ENCODE measurements at places on chromosomes 1 and 21. TPM values are rescaled to one million over a fixed set of nuclear protein-coding genes. Genes with fewer than 3 reads are reported as not detected.

Gene FCRL4
- not detected for total RNA-seq

Gene AQP10
- not detected for total RNA-seq

Gene SPRR2F
- total RNA-seq: not detected

Gene CLCA4
- 0.13 TPM for total RNA-seq

Gene TMEM52
- 0.50 TPM for total RNA-seq

Gene TDRD5
- total RNA-seq: 0.47 TPM

Gene LRRIQ3
- 1.6 TPM for total RNA-seq

Gene HSD3B2
- total RNA-seq: not detected

Gene KIF21B
- 5.6 TPM for total RNA-seq

Gene BCL2L15
- 34.3 TPM for total RNA-seq

Gene KCNJ9
- not detected for total RNA-seq

Gene TPTE
- total RNA-seq: not detected

Gene GOLPH3L
- total RNA-seq: 36.1 TPM

Gene OR2T11
- 0.57 TPM for total RNA-seq

Gene SELL
- total RNA-seq: 9.8 TPM

Gene TLR5
- total RNA-seq: 31.3 TPM

Gene LCE1E
- total RNA-seq: not detected

Gene SLX9
- total RNA-seq: 27.1 TPM

Gene RNU1-2
- 8,605 TPM for total RNA-seq

Gene PWP2
- 8.1 TPM for total RNA-seq

Gene S100A7
- total RNA-seq: not detected

Gene VHLL
- not detected for total RNA-seq

Gene SLC2A5
- 6.4 TPM for total RNA-seq

Gene RBP7
- 21.2 TPM for total RNA-seq

Gene CFAP107
- total RNA-seq: not detected

Gene REN
- 32.4 TPM for total RNA-seq

Gene VWA5B1
- 1.4 TPM for total RNA-seq

Gene SUSD4
- total RNA-seq: 14.0 TPM

Gene C1orf216
- 7.4 TPM for total RNA-seq

Gene UTS2
- total RNA-seq: 0.72 TPM

Gene RNU1-3
- total RNA-seq: 8,605 TPM

Gene FLG2
- total RNA-seq: not detected

Gene OR1C1
- not detected for total RNA-seq

Gene RBM11
- total RNA-seq: 3.3 TPM

Gene GTF2B
- 24.3 TPM for total RNA-seq

Gene C4BPA
- 45.7 TPM for total RNA-seq

Gene TMEM125
- total RNA-seq: 17.5 TPM

Gene B3GALNT2
- total RNA-seq: 14.4 TPM

Gene FAM78B
- 1.4 TPM for total RNA-seq

Gene ERO1B
- total RNA-seq: 9.9 TPM

Gene CR2
- total RNA-seq: 0.98 TPM

Gene KCNK2
- 1.4 TPM for total RNA-seq

Gene ACTL8
- not detected for total RNA-seq

Gene LCE3E
- not detected for total RNA-seq

All from kidney (tissue), 22 donors.